ENCODE measurements at places on chromosomes 11 and 22.
A peak's percentile ranks its signal among the peaks of the same experiment; 100 is the strongest.

DNA sequence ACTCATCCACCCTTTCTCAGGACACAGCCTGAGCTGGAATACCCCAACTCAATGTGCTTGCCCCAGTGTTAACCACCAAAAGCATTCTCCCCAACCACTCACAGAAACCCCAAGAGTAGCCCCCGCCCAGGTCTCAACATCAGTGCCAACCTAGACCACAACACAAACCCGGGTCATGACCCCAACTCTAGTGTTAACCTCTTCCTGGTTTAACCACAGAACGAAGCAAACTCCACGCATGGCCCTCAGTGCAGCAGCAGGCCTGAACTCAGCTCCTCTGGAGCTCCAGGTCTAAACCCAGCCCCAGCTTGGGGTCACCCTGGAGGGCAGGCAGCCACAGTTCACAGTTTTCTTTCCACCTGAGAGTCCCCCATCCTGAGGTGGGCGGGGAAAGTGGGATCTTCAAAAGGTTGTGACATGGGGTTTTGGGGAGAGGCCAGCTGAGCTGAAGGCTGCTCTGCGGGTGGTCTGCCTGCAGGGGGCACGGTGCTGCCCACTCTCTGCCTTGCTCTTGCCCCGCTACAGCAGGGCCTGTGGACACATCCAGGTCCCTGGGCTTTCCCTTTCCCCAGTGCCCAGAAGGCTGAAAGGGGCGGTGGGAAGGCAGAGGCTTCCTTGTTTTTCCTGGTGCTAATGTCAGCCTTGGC is 37.9 kb downstream of the NECTIN1 start:
- peak; percentile 42 for DNase-seq

- no peak for DNase-seq
Measured at GRCh38 chr11:43922295-43922648, 20.2 kb upstream of the C11orf96 start.

DNA sequence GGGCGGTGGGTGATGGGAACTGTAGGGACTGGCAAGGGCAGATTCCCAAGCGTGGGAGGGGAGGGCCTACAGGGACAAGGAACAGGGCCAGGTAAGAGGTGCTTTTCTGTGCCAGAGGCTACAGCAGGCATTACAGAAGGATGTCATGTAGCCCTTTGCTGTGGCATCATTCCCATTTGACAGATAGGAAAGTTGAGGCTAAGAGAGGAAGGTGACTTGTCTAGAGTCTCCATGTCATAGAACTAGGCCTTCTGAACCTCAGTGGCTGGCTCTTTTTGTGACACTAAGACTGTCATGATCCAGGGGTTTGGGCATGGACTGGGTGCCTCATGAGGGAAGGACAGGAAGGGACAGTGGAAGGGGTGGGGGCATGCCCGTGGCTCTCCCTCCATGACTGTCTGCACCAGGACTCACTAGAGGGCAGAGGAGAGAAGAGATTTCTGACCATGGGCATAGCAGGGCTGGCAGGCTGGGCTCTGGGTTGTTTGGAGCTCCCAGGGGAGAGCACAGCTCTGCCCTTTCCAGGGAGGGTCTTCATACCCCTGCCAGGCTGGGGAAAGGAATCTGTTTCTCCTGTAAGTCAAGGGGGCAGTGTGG is 3.2 kb downstream of the MMP11 start:
- no peak for DNase-seq

GRCh38 chr22:26892166-26893041 is 235.0 kb downstream of the MIAT start:
- DNase-seq, result no peak

DNA sequence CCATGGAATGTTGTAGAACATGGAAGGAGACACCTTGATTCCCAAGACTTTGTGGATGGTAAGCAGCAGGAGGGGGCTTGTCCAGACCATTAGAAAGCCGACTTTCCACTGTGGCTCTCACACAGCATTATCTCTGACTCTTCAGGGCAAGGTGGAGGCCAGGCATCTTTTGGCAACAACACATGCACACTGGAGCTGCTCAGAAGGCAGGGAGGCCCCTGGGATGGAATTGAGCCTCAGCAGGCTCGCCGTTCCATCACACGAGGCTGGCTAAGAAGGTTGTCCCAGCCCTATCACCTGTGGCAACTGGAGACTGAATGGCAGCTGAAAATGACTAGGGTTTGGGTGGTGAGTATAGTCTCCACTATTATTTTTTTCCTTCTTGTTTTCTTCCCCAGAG is 76.3 kb upstream of the TMEM45B start:
- no peak for DNase-seq

- DNase-seq, result peak; percentile 54
Measured at GRCh38 chr22:44668190-44668885, 33.7 kb upstream of the PRR5 start.

DNA sequence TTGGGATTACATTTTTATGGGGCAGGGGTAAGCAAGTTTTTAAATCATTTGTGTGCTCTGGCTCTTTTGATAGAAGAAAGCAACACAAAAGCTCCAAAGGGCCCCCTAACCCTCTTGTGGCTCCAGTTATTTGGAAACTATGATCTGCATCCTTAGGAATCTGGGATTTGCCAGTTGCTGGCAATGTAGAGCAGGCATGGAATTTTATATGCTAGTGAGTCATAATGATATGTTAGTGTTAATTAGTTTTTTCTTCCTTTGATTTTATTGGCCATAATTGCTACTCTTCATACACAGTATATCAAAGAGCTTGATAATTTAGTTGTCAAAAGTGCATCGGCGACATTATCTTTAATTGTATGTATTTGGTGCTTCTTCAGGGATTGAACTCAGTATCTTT is 10.1 kb downstream of the RAG1 start:
- DNase-seq, result no peak

DNA sequence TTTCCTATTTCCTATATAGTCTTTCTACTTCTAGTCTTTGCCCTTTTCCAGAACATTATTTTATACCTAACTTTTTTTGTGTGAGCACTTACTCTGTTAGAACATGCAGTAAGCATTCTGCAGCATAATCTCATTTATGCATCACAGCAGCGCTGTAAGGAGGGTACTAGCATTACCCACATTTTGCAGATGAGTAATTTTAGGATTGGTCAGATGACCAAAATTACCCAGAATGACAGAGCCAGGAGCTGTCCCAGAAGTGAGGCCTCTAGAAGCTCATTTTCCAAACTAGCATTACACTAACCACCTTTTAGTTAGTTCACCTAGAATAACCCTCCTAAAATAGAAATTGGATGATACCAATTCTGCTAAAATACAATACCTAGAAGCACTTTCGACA is 47.1 kb upstream of the ARHGAP32 start:
- DNase-seq, result no peak

DNA sequence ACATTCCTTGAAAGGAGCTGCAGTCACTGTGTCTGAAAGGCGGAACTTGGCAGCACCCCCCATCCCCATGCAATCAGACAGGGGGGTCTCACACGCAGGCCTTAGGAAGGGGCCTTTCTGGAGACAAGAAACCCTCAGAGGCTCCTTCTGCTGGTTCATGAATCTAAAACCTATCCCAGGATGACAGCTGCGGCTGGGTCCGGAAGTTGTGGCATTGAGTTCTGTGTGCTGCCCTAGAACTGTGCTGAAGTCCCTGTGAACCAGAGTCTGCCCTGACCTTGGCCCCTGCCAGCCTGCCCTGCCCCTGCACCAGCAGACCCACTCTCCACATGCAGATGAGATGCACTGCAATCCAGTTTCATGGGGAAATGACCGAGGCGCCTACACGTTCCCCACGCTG is 268.0 kb downstream of the CTTN start:
- DNase-seq, result no peak

DNA sequence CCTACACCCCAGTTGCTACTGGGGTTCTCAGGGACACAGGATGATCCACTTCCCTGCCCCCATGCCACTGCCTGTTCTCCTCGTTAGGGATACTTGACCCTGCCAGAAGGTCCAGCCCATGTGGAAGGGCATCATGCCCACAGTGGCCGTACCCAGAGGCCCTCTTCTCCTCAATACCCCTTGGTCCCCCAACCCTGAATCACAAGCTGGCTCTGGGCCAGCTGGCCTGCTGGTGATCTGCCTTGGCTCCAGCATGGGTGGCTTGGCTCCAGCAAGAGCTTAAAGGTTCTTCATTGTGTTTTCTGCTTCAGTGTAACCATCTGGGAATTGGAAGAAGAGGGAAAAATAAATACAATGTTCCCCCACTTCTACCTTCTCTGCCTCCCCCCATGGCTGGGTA is 11.1 kb upstream of the TPBGL start:
- DNase-seq, result no peak

- peak; percentile 47 for DNase-seq
Measured at GRCh38 chr11:3341298-3341697, 37.6 kb downstream of the ZNF195 start.

DNA sequence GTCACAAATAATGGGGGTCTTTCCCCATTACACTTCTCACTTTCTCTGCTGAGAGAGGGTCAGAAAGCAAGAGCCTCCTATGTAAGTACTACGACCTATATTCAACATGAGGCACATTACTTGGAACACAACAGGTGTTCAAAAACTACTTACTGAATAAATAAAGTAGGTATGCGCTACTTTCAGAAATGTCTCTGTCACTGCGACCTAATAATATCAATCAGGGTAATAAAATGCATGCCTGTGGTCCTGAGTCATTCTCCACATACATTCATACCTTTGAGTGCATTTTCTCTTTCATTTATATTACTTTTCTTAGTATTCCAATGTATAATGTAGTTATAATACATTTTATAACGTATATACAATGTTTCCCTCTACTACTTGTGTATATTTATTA is 838.9 kb downstream of the DLG2 start:
- DNase-seq, result no peak

- DNase-seq, result no peak
Measured at GRCh38 chr11:71070490-71071453, 181.6 kb downstream of the SHANK2 start.

DNA sequence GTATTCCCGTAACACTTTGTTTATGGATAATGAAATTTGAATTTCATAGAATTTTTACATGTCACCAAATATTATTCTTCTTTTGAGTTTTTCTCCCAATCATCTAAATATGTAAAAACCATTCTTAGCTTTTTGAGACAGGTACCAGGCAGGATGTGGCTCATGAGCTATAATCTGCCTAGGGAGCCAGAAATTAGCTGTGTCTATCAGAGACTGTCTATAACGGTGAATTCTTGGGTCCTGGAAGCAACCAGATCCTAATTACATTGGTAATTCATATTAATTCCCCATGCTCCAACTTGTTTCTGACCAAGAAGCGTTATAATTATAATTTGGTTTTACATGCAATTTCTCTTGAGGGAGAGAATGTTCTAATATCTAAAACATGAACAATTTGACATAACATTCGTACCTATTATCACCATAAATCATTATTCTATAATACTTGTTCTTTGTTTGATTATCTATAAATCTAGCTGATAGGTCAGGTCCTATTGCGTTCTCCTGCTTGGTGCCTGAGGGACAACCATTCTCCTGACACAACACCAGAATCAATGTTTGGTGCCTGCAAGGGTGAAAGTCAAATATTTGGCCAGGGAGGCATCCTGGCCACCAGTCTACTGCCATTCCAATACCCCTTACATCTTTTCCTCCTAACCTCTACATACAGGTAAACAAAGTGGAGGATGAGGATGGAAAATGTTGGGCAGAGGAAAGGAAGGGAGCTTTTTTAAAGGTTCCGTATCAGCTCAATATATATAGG is 69.9 kb downstream of the RSF1 start:
- DNase-seq, result no peak

DNA sequence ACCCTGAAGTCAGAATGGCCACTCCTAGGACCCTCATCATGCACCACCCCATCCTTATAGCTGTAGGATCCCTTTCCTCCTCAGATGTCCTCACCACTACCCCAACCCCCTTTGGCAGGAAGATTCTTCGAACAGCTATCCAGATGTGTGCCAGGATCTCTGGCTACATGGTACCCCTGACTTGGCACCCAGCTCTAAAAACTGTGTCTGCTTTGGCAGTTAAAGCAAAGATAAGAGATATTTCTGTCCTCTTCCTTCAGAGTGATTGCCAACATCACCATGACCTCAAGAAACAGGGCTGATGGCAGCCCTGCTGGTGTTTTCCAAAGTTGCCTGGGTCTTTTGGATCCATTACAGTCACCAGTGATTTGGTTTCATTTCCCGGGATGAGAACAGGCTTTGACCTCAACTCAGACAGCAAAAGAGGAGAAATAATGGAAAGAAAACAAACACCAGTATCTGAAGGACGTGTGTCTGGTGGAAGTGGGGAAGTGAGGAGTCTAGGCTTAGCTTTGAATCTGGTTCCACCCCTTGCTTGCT is 4.3 kb upstream of the NRIP3 start:
- DNase-seq, result no peak

DNA sequence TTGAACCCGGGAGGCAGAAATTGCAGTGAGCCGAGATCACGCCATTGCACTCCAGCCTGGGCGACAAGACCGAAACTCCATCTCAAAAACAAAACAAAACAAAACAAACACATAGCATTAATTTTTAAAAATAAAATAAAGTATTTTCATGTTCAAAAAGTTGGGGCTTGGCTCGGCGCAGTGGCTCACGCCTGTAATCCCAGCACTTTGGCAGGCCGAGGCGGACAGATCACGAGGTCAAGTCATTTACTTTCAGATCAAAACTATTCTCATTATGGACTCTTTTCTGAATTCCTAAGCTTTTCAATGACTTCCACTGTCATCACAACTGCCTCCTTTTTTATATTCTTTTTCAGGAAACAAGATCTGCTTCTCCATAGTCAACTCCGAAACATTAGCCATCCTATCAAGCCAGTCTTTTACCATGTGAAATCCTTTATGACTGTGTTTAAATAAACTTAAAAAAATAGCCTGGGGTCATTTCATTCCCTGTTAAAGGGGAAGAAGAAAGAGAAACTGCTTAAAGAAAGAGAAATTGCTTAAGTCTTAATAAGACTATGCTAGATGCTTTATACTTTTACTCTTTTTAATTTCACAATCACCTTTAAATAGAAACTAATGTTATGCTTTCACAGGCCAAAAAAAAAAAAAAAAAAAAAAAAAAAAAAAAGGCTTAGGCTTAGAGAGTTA is 13.1 kb upstream of the CHRNA10 start:
- no peak for DNase-seq

DNA sequence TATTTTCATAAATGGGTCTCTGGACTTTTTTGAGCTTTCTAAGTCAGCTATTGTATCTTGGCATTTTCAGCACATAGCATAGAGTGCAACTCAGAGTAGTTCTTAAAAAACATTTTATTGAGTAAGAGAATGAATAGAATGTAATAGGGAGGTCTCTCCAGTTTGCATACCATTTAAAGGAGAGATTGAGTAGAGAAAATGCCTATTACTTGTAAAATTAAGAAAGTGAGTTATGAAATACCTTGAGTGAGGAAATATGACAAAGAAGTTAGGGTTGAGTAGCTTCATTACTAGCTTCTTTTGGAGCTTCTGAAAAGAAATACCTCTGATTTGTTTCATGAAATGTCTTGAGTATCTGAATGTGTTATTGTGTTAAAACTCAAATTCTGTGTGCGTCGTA is 140.0 kb downstream of the AASDHPPT start:
- DNase-seq, result no peak

GRCh38 chr22:26114826-26115225 is 54.4 kb upstream of the SEZ6L start:
- no peak for DNase-seq

GRCh38 chr11:2777386-2777785 is 77.6 kb upstream of the KCNQ1OT1 start:
- no peak for DNase-seq

GRCh38 chr11:14973621-14974514 is 1.7 kb upstream of the CALCA start:
- no peak for DNase-seq

- DNase-seq, result no peak
Measured at GRCh38 chr22:44380756-44381486, 68.2 kb upstream of the SHISAL1 start.

- DNase-seq, result no peak
Measured at GRCh38 chr11:202490-202889, 4.7 kb downstream of the BET1L start.

Data from activated T-helper 2 cell treated with anti-CD3 and anti-CD28 coated beads, Interferon-gamma antibody, Interleukin-2, Interleukin-4, amounts not matched to agents 10 μg/mL and 5 μg/mL and 100 μg/mL, durations not matched to agents 14 hours and 24 hours and 36 hours (primary cell).